NCI-H82 (cell line): ENCODE measurements at places on chromosomes 13 and 19.
A peak's percentile ranks its signal among the peaks of the same experiment; 100 is the strongest.

DNA sequence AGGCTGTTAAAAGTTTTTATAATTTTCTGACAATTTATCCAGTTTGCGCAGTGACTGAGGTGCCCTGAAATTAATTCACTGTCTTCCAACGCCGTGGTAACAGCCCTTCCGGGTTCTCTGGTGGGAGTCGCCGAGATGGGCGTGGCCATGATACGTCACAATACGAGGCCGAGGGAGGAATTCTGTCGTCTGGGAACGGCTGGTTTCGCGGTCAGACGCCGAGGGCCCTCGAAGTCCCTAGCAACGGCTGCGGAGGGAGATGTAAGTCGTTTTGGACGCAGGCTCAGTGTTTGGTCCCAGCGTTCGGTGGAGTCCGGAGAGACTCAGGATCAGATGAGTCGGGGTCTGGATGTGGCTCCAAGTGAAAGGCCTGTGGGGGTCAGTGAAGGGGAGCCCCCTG is 21.7 kb downstream of the ZNF613 start:
- DNase-seq = no peak

- DNase-seq = peak; percentile 87
Measured at GRCh38 chr13:39779337-39780265, 124.1 kb downstream of the COG6 start.

GRCh38 chr13:75585153-75585552 is 35.6 kb downstream of the UCHL3 start:
- no peak for DNase-seq

DNA sequence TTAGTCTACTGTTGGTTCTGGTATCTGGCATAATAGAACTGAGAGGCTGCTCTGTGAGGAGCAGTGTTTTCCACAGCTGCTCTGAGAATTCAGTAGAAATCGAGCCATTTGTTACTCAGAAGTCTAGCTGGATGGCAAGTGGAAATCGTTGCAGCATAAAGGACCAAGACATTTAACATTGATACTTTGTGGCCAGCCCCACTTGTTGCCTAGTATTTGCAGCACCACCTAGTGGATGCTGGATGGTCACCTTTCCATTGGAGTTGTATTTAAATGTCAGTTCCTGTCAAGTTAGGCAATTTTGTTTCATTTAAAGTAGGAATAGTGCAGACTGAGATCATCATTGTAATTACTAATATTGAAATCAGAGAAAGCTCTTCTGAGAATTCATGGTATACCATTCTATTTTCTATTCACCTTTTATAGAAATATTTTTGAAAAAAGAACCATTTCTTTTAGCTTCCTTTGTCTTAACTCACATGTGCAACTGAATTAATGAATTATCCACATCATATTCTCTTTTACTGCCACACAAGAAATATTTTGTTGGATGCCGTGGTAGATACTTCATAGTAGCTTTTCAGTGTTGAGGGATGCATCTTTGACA is 64.6 kb downstream of the PDS5B start:
- peak; percentile 78 for DNase-seq

GRCh38 chr13:29605860-29606526 is 10.5 kb upstream of the SLC7A1 start:
- DNase-seq = no peak

- no peak for DNase-seq
Measured at GRCh38 chr19:19461306-19461670, 54.1 kb downstream of the TSSK6 start.

DNA sequence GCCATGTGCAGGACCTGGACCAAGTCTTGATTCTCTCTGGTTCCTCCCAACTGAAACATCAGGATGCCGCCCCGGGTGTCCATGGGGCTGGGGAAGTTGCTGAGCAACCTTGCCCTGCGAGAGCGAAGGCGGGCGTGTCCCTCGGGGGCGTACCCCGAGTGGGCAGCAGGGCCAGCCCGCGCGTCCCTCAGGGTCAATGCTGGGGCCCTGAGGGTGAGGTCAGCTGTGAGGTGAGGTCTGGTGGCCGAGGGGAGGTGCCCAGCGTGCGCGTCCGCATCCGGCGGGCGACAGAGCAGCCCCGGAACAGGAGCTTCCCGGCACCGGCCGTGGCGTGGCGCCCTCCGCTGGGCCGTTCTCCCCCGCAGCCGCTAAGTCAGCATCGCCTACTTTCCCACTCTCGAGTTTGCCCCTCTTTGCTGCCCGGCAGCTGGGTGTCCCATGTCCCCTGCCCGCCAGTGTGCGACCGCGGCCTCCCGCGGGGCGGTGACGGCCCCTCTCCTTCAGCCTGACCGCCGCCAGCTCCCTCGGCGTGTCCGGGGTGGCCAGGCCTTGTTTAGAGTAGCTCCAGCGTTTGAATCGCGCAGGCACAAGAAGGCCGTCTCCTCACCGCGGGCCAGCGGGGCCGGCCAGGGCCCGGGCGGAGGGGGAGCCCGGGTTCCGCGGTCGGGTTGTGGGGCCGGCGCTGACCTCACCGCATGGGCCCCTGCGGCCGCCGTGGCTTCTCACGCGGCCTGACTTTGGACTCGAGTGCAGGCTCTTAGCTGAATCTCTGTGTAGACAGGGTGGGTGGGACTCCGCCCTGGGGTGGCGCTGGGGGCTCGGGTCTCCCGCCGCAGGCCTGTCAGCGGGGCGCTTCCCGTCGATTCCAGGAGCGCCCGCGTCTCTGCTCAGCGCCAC is 33.0 kb downstream of the GJA3 start:
- DNase-seq = peak; percentile 33

- DNase-seq = no peak
Measured at GRCh38 chr13:113058129-113058987, 47.2 kb upstream of the F7 start.

GRCh38 chr19:30047432-30047831 is 105.4 kb downstream of the URI1 start:
- no peak for DNase-seq

- DNase-seq = peak; percentile 83
Measured at GRCh38 chr19:46571495-46571894, 29.6 kb upstream of the CALM3 start.

GRCh38 chr13:64397701-64398100 is 2832.4 kb downstream of the PCDH9 start:
- no peak for DNase-seq

DNA sequence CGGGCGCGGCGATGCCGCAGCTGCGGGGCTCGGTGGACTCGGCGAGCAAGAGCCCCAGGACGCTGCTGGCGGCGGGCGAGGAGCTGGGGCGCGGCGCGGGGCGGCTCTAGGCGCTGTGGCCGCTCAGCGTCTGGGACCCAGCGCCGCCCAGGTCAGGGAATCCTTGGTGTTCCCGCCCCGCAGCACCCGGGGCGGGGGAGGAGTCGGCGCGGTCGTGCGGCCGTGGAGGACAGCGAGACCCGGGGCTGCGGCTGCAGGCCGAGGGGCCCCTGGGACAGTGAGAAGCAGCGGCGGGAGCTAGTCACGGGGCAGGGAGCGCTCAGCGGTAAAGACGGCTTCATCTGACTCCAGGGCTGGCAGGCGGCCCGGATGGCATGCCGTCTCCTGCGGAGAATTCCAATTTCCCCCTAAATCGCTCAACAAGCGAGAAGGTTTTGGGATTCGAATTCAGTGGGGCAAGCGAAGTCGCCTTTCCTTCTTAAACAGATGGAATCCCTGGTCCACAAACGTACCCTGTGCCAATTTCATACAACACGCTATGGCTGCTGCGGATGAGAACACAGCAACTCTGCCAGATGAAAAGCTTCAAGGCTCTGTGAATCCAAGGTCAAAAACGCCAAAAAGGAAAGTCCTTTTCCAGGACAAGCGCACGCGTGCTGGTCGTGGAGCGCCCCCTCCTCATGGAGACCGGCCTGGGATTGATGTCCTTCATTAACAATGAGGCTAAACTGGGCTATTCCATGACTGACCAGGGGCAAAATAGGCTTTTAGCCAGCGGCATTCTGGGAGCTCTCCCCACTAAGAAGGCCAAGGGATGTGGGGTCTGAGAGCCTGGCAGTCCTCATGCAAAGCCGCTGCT is 4.2 kb upstream of the ZSCAN4 start:
- DNase-seq = peak; percentile 60

DNA sequence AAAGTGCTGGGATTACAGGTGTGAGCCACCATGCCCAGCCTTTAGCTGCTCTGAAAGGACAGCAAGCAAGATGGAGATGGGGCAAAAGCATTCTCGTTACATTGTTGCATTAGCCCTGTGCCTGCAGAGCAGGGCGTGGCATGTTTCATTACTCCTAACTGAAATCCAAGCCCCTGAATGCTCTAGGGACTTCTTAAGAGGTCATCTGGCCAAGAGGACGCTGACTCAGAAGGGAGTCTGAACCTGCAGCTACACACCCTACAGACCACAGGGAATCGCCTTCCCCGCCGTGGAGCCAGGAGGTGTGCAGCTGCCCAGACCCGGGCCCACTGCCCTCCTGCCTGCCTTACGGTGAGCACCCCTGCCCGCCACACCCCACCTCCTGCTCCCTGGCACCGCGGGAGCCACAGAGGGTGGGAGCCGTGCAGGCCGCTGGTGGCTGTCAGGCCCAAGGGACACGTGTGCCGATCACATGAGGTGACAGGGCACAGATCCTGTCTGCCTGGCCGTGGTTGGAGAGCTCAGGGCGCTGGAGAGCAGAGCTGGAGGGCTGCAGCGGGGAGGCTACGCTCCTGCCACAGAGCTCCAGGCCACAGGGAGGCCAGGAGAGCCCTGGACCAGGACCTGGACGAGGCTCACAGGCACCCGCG is 27.2 kb downstream of the ADPRHL1 start:
- no peak for DNase-seq

DNA sequence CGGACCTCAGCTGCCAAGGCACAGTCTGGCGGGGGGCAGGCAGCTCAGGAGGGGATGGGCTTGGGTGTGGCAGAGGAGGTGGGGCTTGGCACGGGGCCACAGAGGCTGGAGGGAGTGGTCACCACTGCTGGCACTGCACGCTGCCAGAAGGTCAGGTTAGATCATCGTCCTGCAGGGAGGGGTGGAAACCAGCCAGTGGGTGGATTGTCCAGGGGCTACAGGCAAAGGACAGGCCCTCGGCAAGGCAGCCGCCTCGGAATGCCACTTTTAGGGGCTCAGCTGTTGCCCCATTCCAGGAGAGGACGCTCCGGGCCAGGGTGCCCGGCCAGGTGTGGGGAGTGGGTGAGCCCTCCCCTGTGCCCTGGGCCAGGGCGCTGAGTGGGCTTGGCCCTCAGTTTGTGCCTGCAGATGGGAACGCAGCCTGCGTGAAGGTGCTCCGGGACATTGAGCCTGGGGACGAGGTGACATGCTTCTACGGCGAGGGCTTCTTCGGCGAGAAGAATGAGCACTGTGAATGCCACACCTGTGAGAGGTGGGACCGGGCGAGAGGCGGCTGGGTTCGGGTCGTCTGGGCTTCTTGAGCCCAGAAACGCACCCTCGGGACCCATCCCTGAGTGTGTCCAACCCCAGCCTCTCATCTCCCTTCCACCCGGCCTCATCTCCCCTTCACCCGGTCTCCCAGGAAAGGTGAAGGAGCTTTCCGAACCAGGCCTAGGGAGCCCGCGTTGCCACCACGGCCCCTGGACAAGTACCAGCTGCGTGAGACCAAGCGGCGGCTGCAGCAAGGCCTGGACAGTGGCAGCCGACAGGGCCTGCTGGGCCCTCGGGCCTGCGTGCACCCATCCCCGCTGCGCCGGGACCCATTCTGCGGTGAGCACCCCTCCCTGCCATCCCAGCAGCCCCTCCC is 6.4 kb downstream of the KMT5C start:
- no peak for DNase-seq

DNA sequence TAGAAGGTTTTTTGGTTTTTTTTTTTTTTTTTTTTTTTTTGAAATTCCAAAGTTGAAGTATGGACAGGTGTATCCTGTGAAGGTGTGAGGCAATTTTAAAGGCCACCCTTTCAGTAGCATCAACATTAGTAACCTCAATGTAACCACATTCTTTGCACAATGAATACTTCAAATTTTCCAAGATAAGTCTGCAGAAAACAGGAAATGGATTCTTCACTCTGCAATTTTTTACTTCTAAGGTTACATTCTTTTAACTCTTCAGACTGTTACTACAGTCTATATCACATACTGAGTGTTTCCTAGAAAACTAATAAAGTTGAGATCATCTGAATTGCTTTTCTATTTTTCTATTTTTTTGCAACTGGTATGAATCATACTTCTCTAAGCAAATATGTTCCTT is 569.0 kb upstream of the GPC6 start:
- DNase-seq = no peak

DNA sequence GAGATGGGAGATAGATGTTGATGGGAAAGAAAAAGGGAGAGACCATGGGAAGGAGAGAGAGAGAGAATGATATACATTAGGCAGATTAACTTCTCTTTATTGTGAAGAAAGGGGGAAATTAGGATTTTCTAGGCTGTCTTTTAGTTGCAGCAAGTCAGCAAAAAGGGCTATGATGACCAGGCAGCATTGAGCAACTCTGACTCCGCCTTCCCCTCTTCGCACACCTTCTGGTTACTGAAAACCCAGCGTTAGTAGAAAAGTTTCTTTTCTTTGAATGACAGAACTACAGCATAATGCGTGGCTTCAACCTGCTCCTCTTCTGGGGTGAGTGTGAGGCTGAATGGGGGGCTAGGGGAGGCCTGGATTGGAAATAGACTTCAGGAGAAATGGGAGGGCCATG is at the start of gene ADGRE1:
Gene ADGRE1, plus strand, starts transcription at position 264 of the 400 bp plus-strand sequence. Its CDS starts 30 bp downstream, at position 294.
- DNase-seq = no peak
